ENCODE measurements at places on chromosomes 16 and 17.

- DNase-seq, result no peak
These were observed 17.5 kb downstream of the MTHFSD start for GRCh38 chr16:86537486-86537885.

- no peak for DNase-seq
These were observed 183.2 kb upstream of the GSE1 start for GRCh38 chr16:85429776-85430522.

DNA sequence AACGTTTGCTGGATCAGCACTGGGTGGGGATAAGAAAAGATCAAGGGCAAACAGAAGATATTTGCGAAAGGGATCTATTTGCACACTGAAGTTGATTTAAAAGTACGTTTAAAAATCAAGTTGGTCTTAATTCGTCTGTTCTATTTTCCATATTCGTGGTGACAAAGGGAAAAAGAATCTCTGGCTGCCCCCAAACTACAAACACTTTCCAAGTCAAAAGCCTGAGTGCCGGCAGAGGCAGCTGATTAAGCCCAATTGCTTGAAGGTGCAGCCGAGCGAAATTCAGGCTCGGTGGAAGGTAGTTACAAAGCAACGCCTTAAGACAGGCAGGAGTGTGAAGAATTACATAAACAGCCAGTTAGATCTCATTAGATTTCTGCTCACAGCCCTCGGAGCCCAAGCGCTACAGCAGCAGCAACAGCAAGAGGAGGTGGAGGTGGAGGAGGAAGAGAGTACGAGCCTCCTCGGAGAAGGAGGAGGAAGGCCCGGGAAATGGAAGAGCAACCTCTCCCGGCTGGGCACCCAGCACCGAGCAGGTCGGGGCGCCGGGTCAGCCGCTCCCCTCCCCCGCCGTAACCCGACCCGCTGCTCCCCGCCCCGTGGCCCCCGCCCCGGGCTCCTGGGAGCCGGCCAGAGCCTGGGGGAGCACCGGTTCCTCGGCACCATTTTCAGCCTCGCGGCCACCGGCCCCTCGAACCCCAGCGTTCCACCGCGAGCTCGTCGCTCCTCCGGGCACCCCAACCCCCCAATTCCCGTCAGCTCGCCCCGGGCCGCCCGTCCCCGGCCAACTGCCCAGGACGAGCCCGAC lies 890 bp downstream of the TOB1 start:
- DNase-seq, result no peak

- no peak for DNase-seq
These were observed 5.1 kb downstream of the GGA2 start for GRCh38 chr16:23505180-23505665.

DNA sequence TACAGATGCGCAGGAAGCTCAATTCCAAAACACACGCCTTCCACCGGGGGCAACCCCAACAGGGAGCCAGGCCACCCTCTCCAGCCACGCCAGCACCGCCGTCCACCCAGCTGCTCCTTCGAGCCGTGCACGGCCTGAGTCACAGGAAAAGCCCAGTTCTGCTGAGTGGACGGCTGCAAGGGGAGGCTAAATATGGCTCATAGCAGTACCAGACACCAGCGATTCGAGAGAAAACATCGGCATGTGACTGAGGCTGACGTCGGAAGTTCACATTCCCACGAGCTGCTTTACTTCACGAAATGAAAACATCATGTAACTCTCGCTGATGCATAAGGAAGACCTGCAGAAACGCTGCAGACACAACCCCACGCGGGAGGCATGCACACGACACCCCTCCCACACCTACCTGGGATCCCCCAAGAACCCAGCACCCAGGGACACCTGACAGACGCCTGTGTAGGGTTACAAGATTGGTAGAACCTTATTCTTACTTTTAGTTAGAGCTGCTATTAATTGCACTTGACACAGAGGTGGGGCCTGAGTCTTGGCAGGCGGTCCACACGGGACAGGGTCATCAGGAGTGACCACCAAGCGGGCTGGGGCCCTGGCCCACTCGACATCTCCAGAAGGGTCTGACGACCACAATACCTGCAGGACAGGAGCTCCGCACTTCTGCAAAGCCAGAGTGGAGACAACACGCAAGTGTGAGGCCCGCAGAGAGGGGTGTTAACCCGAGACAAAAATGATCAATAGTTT lies 116.8 kb downstream of the ANKRD11 start:
- no peak for DNase-seq

- DNase-seq, result no peak
These were observed 85.1 kb downstream of the SOCS1 start for GRCh38 chr16:11170696-11171447.

DNA sequence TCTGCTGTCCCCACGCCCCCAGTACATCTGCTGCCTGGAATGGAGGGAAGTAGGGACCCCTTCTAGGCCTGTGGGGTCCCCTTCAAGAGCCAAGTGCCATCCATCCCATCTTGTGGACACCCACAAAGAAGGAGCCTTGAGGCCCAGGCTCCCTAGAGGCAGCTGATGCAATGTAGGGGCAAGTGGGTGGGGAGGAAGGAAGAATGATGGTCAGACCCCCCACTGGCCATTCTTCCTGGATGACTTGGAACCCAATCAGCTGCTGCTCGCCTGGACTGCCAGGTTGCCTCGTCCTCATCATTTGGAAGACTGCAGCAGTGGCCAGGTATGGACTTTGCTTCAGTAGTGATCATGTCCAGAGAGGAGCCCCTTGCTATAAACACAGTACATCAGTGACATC lies 48.9 kb downstream of the SMPD3 start:
- DNase-seq, result no peak

- no peak for DNase-seq
These were observed 8.2 kb downstream of the PLCD3 start for GRCh38 chr17:45123930-45124796.

DNA sequence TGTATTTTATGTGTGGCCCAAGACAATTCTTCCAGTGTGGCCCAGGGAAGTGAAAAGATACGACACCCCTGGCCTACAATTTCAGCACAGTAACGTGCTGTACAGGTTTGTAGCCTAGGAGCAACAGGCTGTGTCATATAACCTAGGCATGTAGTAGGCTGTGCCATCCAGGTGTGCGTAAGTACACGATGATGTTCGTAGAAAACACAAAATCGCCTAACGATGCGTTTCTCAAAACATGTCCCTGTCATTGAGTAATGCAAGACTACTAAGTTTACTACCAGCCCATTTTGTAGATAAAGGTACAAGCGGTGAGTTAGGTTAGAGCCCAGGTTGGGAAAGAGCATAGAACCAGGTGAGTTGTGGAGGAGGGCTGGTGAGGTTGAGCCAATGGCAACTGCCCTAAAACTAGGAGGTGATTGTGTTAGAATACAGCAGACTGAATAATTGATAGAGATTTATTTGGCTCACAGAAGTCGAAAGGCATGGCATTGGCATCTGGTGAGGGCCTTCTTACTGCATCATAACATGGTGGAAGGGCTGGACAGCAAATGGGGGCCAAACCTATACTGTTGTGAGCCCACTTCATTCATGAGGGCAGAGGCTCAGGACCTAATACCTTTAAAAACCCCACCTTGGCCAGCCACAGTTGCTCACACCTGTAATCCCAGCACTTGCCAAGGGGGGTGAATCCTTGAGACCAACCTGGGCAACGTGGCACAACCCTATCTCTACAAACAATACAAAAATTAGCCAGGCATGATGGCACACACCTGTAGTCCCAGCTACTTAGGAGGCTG lies 4.2 kb downstream of the EIF1 start:
- no peak for DNase-seq

DNA sequence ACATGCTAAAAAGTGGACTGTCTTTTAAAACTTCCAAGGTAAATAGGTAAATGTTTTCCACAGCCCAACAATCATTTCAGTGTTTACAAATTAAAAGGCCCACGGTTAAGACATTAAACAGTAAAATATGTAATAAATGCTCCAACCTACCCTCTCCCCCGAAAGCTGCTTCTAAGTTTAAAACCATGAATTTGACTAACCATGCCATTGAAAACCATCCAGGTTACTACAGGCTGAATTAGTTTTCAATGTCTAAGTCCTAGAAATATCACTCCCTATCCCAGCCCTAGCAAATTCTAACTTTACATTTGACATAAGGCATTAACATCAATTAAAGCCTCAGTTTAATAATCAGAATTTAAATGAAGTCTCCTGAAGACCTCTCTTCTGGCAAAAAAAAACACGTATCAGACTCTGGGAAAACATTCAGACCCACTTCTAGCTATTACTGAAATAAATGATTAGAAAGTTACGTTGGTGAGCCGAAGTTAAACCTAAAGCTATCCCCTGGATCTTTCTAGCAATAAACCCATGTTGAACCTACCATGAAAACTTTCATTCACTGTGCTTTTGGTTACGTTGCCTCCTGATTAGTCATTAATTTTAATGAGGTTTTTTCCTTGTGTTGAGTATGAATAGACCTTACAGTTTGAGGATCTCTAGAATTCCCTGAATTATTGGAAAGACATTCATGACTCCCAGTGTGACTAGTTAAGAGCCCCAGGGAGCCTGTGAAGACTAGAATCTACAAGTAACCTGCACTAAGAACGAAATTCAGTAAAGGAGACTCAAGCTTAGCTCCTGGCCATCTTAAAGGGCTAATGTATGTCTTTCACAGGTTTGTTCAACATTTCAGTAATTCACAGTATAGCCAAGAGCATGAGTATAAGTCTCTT lies 1.7 kb upstream of the POLG2 start:
- no peak for DNase-seq

GRCh38 chr16:53974484-53975080 lies 270.6 kb downstream of the FTO start:
- no peak for DNase-seq

GRCh38 chr17:77453613-77454241 lies 313.0 kb downstream of the SEC14L1 start:
- no peak for DNase-seq

All from stimulated activated CD8-positive, alpha-beta memory T cell treated with anti-CD3 and anti-CD28 coated beads, Interleukin-15, amount 100 ng/mL, for 48 hours (primary cell).